AG09309 (cell line): ENCODE measurements at places on chromosomes 16 and 17.

GRCh38 chr17:6713130-6713917 is at the start of gene SLC13A5:
SLC13A5 (minus strand) TSS chr17:6713369; CDS start chr17:6713333, 36 bp downstream.
- no peak for DNase-seq

DNA sequence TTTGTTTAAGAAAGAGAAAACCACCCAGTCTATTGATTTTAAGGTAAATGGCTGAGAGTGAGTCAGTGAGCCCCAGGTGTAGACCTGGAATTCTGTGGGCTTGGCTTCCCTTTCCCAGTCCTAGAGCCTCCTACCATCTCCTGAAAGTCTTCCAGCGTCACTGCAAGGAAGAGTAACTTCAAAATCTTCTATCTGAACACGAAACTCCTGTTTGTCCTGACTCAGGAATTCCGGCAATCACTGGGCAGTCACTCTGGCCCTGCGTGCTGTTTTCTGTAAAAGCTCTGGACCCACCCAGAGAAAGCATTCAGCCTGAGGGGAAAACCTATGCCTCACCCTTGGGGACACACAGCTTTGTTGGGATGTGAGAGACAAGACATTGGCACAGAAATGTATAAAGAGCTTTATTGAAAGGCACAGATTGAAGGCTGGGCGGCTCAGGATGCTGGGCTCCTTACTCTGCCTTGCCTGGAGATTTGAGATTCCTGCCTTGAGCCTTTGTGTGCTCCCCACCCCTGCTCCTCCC is 15.9 kb downstream of the MINK1 start:
- no peak for DNase-seq

GRCh38 chr16:912322-912683 is 58.5 kb downstream of the LMF1 start:
- no peak for DNase-seq

DNA sequence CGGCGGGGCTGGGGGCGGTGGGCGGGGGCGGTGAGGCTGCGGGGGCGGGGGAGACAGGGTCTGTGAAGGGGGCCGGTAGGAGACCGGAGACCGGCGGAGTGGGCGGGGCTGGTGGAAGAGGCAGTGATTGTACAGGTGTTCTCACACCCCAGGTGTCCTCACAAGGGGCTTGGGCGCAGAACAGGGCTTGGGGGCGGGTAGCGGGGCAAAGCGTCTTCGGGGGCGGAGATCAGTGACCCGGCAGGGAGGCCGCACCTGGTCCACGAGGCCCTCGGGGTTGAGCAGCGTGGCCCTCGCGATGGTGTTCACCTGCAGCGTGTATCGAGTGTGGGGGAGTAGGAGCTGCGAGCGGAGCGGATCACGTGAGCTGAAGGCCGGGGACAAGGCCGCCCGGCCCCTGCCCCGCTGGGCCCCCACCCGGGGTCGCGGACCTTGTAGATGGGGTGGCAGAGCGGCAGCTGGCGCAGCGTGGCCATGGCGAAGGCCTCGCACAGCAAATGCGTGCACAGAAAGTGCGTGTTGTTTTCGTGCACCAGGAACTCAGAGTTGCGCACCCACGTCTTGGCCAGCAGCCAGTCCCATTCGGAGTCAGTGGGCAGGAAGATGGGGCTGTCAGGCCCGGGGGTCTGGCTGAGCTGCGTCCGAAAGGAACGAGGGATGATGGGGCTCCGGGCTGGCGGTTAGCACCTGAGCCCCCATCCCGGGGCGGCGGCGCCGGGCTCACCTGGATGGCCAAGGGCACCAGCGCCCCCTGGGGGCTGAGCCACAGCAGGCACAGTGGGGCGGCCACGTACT is 8.5 kb downstream of the ALOXE3 start:
- DNase-seq = no peak

DNA sequence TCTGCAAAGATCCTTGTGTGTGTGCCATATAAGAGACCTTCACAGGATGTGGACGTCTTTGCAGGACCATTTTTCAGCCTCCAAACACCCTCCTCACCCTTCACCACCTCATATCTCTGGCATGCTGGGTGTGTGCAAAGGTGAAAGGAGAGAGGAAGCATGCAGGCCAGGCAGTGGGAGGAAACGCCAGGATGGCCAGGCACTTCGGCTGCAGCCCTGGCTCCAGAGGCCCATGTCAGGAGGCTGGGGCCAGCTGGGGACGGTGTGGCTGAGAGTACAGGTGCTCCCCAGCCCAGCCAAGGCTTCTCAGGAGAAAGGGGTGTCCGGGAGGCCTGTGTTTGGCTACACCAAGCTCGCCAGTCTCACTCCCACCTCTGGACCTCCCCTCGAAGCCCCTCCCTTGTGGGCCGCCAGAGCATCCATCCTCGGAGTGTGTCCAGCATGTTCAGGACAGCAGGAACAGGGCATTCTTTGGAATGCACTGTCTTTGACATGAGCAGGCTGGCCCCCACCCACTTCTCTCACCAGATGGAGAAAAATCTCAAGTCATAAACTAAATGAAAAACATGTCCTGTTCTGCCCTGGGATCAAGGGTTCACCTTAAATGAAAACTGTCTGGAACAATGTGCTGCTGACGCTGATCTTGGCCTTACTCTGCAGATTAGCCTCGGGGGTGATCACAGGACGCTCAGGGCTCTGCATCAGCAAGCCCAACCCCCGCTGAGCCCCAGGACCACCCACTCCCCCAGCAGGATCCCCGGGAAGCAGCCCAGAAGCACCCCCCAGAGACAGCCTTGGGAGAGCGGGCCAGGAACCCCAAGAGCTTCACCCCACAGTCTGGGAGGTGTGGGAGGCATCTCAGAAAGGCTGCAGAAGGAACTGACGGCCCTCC is 15.9 kb downstream of the PEMT start:
- no peak for DNase-seq

DNA sequence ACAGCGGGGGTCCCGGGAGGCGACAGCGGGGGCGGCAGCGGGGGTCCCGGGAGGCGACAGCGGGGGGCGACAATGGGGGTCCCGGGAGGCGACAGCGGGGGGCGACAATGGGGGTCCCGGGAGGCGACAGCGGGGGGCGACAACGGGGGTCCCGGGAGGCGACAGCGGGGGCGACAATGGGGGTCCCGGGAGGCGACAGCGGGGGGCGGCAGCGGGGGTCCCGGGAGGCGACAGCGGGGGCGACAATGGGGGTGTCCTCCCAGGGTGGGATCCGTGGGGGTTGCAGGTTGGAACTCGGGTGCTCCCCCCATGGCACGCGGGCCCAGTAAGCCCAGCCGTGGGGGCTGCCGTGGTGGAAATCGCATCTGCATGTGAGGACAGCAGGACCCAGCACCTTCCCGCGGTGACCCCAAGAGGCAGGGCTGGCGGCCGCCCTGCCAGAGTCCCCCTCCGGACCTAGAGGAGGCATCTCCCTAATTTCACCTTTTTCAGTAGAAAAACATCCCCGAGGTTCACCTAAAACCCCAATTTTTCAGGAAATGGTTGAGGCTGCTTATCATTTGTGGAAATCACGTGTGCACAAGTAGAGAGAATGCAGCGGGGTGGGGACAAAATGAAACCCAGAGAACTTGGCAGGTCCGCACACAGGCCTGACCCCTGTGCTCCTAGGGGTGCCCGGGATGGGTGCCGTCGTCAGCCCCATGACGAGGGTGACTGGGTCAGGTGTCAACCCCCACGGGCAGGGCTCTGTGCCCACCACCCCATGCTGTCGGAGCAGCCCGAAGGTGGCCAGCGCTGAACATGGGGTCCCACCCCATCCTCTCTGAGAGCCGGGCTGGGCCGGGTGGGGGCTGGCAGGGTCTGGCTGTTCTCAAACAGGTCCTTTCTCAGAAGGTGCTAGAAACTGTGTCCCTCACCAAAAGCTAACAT is 10.5 kb upstream of the METRNL start:
- no peak for DNase-seq

DNA sequence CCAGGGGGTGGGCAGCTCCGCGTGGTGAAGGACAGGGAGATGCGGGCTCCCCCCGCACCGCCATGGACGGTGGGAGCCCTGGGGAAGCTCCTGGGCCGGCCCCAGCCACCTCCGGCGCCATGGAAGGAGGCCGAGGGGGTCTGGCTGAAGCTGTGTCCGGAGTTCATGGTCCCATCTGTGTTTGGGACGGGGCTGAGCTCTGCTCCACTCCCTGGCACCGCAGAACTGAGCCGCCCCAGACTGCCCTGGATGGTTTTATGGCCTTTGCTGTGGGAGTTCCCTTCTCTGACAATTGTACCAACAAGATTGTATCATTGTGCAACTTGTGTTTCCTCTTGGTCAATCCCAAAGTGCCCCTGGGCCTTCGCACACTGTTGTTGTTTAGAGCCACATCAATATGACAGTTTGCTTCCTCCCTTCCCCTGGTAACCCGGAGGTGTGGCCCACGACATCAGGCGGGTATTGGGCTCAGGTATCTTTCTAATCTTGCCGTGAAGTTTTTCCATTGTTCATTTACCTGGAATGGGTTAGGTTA is 942 bp downstream of the KRT23 start:
- DNase-seq = no peak

GRCh38 chr17:79739148-79740062 is 8.7 kb downstream of the ENPP7 start:
- DNase-seq = no peak

DNA sequence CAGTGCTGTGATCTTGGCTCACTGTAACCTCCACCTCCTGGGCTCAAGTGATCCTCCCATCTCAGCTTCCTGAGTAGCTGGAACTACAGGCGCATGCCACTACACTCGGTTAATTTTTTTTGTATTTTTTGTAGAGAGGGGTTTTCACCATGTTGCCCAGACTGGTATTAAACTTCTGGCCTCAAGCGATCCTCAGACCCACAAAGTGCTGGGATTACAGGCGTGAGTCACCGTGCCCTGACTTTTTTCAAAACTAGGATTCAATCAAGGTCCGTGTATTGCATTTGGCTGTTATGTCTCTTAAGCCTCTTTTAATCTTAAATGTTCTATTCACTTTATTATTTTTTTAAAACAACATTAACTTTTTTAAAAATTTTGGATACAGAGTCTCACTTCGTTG is 4.3 kb upstream of the CCL22 start:
- DNase-seq = no peak

DNA sequence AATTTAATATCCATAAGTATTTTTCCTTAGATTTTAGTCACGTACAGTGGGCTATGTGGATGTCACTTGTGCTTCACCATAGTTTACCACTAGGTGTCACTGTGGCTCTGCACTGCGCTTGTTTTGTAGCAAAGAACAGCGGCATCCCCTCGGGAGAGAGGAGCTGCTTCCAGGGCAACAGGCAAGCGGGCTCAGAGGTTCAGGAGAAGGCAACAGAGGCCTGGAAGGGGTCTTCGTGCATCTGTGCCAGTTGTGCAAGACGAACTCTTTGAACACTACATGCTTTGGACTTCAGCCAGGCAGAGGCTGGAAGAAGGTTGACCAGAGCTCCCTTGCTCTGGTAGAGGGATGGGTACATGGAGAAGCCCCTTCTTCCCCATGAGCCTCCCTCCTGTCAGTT is 20.6 kb downstream of the CYB561 start:
- peak; percentile 40 for DNase-seq

GRCh38 chr16:57257455-57258070 is 12.5 kb downstream of the ARL2BP start:
- DNase-seq = no peak

GRCh38 chr17:62666801-62667591 is 39.5 kb downstream of the MRC2 start:
- no peak for DNase-seq

DNA sequence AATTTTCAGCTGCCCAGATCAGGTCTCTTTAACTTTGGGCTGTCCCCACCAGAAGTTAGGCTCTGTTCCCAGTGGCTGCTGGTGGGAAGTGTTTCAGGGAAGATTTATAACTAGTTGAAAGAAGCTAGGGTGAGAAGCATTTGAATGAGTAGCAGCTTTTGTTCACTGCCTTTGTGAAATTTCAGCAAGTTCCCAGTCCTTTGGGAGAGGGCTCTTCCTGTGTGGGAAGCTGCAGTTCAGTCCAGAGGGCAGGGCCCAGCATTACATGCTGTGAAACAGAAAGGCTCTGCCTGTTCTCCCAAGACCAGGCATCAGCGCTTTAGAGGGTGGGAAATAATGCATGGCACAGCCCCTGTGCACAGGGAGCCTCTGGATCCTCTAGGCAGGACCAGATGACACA is 17.8 kb downstream of the PROCA1 start:
- DNase-seq = no peak

DNA sequence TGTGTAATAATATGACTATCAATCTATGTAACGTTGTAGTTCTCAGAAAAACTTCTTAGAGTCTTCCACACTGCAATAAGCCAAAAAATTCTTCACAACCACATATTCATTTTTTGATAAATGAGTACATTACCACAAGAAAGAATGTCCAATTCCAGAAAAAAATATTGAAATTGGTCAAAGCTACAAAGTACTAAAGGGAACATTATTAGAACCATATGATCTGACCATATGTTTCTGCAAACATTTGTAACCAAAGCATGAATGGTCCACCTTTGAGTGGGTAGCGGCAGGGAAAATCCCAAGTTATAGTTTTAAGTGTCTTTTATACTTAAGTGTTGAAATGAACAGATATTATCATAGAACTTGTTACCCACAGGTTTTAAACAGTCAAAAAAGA is 71.7 kb upstream of the NACA2 start:
- DNase-seq = no peak

- peak; percentile 59 for DNase-seq
These were observed 2.7 kb downstream of the FHOD1 start for GRCh38 chr16:67244387-67245185.

DNA sequence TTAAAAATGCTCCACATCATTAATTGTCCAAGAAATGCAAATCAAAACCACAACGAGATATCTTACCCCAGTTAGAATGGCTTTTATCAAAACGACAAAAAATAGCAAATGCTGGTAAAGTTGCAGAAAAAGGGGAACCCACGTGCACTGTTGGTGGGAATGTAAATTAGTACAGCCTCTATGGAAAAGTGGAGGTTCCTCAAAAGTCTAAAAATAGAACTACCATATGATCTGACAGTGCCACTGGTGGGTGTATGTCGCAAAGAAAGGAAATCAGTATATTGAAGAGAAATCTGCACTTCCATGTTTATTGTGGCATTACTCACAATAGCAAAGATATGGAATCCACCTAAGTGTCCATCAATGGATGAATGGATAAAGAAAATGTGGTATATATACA is 38.2 kb upstream of the ZFHX3 start:
- no peak for DNase-seq

GRCh38 chr16:12184419-12184917 is 207.9 kb downstream of the SNX29 start:
- DNase-seq = no peak

GRCh38 chr17:82305727-82306300 is 11.6 kb downstream of the CD7 start:
- DNase-seq = no peak
